Activated naive CD4-positive, alpha-beta T cell (primary cell): ENCODE measurements at places on chromosomes 4 and X.

GRCh38 chrX:132033166-132033565 lies 10.1 kb downstream of the STK26 start:
- DNase-seq, result no peak

GRCh38 chrX:30971774-30972603 lies 82.9 kb upstream of the TAB3 start:
- DNase-seq, result no peak

GRCh38 chr4:24885342-24885741 lies 27.5 kb downstream of the CCDC149 start:
- DNase-seq, result no peak

GRCh38 chrX:47129899-47130358 lies 14.6 kb downstream of the NDUFB11 start:
- DNase-seq, result no peak

DNA sequence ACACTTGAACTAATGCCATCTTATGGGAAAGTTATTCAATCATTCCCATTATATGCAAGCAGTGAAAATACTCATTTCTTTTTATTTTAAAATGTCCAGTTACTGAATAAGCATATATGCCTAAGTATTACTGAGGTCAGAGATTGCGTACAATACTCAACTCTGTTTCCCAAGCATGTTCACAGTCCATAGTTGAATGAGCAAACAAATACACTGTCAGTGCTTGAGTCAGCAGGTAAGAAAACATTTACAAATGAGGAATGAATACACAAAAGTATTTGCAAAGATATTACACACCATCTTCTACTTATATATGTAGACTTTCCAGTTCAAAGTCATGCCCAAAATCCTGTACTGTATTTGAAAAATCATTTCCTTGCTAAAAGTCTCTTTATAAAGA lies 74.1 kb downstream of the TSPAN5 start:
- no peak for DNase-seq

- DNase-seq, result no peak
Observed at GRCh38 chr4:147960971-147961370, 229.1 kb downstream of the ARHGAP10 start.

- no peak for DNase-seq
Observed at GRCh38 chrX:136822337-136823095, 41.8 kb upstream of the ARHGEF6 start.

DNA sequence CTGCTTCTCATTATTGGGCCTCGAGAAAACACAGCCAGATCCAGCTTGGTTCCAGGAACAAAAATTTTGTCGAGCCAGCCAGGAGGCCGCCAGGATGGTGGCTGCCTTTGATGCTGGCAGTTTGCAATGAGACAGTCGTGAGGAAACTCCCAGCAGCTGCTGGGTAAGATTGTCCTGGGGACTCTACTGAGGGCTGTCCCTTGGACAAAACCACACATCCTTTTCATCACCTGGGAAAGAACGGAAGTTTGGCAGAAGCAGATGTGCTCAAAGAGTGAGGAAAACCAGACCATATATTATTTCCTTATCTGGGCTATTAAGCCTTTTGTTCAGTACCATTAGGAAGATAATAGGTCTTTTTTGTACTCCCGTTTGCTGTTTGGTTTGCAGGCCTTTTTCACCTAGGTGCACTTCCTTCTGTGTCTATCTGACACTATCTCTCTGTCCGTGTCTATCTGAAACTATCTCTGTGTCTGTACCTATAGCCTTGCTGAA lies 13.4 kb upstream of the PAPSS1 start:
- no peak for DNase-seq

GRCh38 chr4:108024878-108025165 lies 35.1 kb downstream of the HADH start:
- DNase-seq, result no peak

GRCh38 chr4:14177987-14178386 lies 550.5 kb upstream of the BOD1L1 start:
- no peak for DNase-seq

GRCh38 chrX:145848448-145848847 lies 30.8 kb downstream of the SLITRK2 start:
- DNase-seq, result no peak

- no peak for DNase-seq
Observed at GRCh38 chr4:1614854-1615595, 69.1 kb downstream of the FAM53A start.

DNA sequence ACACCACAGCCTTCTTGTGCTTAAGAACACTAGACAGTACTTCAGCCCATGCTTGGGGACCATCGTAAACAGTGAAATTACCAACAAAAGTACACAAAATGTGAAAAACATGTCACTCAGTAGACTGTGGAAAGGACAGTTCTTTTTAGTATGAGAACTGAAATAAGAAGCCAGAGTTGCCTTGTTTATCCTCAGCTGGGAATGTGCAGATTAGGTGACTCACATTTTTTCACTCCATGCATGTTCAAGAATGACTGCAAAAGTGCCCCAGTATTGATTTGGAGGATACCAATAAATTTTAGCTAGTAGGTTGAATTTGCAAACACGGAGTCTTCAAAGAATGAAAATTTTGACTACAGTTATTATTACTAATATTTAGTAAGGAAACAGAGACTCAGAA lies 23.1 kb upstream of the BMP3 start:
- DNase-seq, result no peak

DNA sequence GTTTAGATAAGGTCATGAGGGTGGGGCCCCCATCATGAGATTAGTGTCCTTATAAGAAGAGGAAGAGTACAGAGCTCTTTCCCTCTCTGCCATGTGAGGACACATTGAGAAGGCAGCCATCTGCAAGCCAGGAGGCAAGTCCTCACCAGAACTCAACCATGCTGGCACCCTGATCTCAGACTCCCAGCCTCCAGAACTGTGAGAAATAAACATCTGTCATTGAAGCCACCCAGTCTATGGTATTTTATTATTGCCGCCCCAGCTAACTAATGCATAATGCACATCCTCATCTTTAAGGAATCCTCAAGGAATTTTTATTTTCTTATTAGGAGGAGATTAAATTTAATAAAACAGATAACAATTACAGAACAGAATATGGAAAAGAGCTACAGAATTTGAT lies 16.7 kb upstream of the EXOSC9 start:
- no peak for DNase-seq

DNA sequence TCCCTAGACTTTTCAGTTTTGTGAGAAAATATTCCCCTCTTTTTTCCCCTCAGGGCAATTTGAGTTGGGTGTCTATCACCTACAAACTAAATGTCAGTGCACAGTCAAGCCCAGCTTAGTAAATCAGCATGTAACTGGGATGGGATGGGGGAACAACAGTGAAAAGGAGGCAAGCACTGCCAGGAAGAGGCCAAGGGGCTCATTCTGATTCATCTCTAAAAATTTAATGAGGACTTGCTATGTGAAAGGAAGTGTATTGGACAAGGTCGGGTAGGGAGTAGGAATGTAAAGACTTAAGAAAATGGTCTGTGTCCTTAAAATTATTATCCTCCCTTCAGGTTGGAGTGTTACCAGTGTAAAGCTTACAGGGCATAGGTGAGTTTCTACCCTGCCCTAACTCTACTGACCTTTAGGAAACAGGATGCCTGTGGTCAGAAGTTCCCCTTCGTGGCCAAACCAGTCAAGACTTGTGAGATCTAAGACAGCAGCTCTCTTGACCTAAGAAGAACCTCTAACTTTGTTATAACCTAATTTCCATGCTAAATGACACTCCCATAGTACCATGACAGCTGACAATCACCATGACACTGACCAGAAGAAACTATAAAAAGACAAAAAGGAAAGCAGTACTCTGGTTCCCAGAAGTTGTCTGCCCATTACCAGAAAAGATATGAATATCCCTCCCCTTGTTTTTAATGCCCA lies 194.4 kb upstream of the LDB2 start:
- DNase-seq, result no peak

- DNase-seq, result no peak
Observed at GRCh38 chr4:143343276-143343831, 6.7 kb downstream of the GAB1 start.
